CD4-positive, alpha-beta T cell treated with Interleukin-4 for 4 hours (primary cell): ENCODE measurements at places on chromosomes 5 and 9.

- no peak for DNase-seq
These were observed 11.5 kb upstream of the F2RL1 start for GRCh38 chr5:76807296-76807695.

DNA sequence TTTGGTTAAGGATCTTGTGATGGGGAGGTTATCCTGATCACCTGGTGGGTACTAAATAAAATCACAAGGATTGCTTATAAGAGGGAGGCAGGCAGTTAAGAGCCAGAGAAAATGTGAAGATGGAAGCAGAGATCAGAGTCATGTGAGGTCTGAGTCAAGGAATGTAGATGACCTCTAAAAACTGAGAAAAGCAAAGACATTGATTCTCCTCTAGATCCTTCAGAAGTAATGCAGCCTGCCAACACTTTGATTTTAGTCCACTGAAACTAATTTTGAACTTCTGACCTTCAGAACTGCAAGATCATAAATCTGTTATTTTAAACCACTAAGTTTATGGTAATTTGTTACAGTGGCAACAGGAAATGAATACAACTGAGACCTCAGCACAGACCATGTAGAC lies 499.0 kb downstream of the GADD45G start:
- DNase-seq, result no peak

DNA sequence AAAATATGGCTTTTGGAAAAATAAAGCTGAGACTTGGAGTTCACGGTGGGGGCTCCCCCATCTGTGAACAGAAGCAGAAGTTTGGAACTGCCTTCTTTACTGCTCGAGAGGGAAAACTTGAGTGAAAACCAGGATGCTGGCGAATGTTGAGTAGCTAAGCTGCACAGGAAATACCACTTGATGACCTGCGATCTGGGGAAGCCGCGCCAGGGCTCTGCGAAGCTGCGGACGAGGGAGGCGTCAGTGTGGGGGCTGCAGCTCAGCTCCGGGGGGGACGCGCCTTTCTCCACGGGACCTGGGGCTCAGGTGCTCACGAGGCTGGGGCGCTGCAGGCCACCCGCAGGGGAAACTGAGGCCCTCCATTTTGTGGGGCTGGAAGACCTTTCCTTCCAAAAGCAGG lies 62.3 kb downstream of the TENT4A start:
- no peak for DNase-seq

DNA sequence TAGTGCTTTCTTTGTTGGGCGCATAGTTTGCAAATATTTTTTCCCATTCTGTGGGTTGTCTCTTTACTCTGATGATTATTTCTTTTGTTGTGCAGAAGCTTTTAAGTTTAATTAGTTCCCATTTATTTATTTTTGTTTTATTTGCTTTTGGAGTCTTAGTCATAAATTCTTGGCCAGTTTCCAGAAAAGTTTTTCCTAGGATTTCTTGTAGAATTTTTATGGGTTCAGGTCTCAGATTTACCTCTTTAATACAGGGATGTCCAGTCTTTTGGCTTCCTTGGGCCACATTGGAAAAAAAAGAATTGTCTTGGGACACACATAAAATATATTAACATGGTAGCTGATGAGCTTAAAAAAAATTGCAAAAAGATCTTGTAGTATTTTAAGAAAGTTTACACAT lies 122.0 kb downstream of the WDR70 start:
- no peak for DNase-seq

DNA sequence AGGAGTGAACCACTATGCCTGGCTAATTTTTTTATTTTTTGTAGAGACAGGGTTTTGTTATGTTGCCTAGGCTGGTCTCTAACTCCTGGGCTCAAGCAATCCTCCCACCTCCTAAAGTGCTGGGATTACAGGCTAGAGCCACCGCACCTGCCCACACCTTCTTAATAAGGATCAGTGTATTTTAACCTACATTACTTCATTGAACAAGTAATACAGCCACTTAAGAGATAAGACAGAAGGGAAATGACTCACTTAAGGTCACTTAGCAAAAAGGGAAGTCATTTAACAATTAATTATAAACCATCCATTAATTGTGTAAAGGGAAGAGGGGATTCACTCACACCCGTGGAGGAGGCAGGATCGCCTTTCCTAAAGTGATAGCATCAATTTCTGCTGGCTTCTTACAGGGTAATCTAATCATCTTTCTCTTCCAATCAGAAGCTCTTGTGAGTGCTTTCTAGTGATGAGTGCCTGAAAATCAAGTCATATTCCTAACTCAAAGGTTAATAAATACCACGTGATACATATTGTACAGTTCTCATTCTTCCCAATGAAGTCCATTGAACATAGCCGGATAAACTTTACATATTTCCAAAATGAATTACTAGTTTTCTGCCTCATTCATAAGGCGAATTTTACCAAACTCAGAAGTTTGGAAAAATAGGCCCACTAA lies 3.5 kb downstream of the FBXW11 start:
- no peak for DNase-seq

DNA sequence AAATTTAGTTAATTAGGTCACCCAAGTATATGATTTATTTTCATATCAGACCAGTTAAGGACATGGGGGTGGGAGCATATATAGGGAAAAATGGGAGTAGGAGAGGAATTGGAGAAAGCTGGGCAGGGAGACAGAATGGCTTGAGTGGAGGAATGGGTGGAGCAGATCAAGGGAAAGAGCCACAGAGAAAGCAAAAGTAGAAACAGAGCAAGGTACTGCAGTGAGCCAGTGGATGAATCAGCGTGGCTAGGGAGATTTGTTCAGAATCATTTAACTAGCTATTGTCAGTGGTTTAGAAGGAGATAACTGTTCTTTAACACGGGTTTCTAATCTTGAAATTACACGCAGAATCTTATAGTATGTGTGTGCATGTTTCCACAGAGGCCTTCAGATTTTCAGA lies 37.4 kb downstream of the SNX24 start:
- DNase-seq, result no peak

- no peak for DNase-seq
These were observed 2.1 kb upstream of the SIT1 start for GRCh38 chr9:35652829-35653209.

DNA sequence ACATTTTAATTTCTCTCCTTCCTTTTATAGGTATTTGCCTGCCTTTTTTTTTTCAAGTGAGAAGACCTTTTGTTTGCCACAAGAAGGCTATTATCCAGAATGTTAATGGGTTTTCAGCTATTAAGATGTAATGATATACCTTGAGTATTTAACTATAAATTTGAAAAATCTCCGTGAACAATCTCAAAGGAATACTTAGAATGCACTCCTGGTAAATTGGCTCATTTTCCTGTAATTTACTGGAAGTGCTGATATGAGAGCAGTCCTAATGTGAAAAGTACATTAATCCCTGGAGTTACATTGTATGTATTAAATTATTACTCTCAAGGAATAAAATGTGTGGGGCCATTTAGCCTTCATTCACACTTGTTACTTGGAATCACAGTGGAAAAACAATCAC lies 32.4 kb downstream of the AOPEP start:
- DNase-seq, result no peak

DNA sequence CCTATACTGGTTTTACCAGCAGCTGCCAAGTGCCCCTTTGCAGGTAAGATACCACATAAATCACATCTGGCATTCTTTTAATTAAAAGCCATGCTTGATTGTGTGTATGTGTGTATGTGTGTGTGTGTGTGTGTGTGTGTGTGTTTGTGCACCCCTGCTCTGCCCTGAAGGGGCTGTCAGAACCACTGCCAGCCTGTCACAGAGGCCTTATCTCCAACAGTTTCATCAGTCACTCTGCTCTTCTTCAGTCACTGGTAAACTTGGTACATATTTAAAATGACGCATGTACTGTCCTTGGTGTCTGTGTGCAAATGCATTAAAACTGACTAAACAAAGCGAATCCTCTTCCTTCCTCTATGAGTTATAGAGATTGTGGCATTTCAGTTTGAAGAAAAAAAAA lies 19.0 kb upstream of the NR5A1 start:
- no peak for DNase-seq

DNA sequence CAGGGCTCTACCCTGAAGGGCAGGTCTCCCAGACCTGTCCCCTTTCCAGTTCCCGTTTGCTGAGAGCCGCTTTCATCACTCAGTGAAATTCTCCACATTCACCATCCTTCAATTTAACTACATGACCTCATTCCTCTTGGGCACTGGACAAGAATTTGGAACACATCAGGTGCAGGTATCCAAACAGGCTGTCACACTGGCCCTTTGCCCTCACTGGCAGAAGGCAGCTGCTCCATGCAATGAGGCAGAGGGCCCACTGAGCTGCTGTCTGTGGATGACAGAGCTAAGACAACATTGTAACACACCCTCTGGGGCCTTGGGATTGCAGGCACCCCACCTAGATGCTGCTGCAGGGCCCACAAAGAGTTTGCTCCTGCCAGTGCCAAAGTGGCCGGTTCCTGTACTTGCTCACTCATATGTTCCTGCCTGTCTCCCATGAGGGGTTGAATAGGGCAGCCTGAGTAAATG lies 55.1 kb downstream of the ACTL7B start:
- no peak for DNase-seq

- no peak for DNase-seq
These were observed 250.3 kb downstream of the ZSWIM6 start for GRCh38 chr5:61582205-61582820.

GRCh38 chr5:81906086-81906485 lies 65.7 kb upstream of the ATG10 start:
- no peak for DNase-seq
